ENCODE measurements at places on chromosomes 4 and X.

DNA sequence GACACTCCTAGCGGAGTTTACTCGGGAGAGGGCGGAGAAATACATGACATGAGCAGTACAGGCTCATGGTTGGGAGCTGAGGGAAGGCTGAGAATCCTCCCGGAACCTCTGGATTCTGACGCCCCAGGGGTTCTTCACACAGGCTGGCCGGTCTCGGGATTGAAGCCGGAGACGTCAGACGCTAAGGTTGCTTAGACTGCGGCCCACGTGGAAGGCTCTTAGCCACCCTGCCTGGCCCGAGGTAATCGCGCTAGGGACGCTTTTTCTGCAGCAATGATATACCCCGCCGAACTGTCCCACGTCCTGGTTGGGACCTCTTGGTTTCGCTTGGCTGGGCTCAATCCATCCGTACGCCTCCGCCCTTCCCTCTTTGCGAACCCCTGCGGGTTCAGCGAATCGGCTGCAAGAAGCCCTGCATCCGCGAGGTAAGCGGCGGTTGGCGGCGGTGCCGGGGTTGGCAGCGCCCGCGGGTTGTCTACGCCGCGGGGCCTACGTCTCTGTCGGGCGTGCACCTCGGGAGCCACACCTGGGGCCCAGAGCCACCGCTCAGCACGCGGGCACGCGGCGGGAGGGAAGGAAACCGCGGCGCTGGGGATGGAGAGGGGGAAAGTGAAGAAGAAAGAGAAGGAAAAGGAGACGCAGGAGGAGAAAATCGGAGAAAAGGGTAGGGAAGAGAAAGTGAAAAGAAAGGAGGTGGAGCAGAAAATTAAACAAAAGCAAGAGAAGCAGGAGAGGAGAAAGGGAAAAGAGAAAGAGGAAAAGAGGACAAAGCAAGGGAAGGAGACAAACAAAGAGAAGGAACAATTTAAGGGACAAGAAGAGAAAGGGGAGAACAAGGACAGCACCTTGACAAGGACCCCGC is at the start of gene ARL9:
Gene ARL9, plus strand, starts transcription at position 523 of the 862 bp plus-strand sequence. Its CDS starts 72 bp downstream, at position 595.
- peak; percentile 43 for DNase-seq

DNA sequence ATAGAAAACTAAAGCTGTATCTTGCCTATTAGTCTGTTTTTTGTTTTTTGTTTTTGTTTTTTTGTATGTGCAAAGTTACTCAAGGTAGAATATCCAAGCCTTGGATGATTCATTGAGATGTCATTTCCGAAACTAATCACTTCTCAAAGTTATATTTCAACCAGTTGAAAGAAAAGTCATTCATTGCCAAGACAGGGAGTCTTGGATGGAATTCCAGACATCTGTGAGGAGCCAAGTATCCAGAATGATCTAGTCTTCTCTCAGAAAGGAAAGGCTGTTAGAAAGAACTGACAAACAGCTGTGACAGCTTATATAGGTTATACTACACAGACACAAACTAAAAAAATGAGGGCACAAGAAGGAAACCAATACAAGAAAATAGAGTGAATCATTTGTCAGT is 141.1 kb upstream of the NDST3 start:
- no peak for DNase-seq

- no peak for DNase-seq
Observed at GRCh38 chr4:155564086-155564485, 102.6 kb upstream of the GUCY1A1 start.

DNA sequence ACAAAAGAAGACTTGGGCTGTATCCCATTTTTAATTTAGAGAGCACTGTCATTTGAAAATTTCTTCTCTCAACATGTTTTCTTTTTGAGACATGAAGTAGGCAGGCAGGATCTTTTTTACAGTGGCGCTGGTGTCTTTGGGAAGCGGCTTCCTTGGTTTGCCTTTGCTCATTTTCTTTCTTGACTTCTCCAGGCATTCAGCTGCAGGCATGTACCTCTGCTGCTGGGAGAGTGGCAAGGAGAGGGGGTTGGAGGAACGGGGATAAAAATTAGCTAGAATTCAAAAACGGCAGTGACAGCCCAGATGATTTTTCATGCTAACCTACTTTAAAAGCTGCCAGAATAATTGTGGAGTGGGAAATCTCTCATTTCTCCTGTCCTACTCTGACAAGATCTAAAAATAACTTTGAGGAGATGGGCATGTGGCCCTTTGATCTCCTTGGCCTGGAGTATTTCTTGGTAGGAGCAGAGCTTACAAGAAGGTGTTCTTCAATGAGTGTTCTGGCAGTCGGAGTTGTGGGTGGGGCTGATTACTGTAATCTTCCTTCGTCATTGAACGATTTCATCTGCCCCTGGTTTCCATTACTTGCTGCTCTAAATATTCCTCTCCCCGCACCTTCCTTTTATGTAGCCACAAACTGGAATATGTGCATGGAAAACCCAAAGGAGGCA is 54.8 kb downstream of the TBL1X start:
- no peak for DNase-seq

DNA sequence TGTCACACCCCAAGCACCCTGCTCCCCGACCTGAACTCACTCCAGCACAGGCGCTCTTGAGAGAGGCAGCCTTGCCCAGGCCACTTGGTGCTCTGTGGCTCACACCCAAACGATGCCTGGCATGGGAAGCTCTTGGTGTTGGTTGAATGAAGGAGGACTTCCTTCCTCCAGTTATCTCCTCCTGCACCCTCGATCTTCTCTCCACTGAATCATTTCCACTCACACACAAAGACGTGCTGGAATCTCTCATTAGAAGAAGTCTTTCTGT is 90.5 kb upstream of the TRIM2 start:
- no peak for DNase-seq

DNA sequence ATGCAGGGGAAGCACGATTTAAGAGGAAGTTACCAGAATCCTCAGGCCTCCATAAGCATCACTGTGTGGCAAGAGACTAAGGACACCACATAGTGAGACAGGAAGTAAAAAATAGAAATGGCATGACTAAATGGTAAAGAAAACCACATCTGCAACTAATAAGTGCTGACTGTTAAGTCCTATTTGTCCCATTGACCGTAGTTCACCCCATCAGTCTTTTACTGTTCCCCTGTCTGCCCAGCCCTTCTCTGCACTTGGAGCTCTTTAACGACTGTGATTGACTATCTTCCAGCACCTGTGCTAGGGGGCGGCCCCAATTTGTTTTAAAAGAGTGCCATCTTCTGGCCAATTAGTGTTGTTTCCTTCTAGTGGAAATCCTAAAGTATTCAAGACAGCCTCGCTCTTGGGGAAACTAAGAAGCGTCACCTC is 94.2 kb downstream of the MAOA start:
- DNase-seq: peak; percentile 80

- DNase-seq: no peak
Observed at GRCh38 chr4:128305942-128306341, 18.3 kb upstream of the PGRMC2 start.

GRCh38 chr4:87339440-87339839 is 16.8 kb upstream of the HSD17B13 start:
- DNase-seq: no peak

DNA sequence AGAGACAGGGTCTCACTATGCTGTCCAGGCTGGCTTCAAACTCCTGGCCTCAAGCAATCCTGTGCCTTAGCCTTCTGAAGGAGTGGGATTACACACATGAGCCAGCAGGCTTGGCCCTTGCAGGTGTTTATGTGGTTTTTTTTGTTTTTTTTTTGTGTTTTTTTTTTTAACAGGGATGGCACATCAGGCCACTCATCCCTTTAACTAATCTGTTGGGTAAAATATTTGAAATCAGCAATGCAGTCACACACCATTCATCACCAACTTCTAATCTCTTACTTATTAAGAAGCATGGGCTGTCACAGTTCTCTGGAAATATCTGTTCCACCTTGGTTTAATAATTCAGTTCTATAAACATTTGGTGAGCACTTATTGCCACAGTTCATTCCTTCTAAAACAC is 12.3 kb downstream of the CCDC160 start:
- no peak for DNase-seq

DNA sequence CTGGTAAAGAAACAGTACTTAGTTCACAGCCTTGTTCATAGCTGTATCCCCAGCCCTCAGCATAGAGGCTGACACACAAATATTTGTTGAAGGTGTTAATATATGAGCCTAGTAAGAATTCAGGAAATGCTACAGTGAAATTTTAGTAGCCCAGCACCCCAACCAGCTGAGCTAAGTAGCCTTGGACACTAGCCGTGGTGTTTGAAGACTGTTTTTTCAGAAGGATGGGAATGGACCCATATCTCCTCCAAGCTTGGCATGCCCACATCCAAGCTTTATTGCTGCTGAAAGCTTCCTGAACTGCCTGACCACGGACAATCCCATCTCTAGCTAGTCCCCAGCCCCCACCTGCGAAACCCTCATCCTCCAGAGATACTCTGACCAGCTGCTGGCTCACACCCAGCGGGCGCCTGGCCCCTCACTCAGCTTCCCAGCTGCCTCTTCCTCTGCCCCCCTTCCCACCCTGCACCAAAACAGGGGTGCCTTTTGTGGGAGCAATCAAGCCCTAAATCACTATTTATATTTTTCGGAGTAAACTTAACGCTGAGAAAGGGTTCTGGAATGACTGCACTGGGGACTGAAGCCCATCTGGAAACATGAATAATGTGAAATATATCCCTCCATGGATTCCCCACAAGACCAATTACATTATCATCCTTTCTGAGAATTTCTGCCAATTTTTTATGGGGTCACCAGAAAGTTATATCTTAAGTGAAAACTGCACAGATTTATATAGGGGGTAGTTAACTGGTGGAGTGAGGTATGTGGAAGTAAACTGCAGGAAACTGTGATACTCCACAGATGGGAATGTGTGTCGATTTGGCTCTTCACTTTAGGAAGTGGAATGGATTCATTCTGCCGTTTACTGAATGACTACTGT is 41.1 kb upstream of the CBR4 start:
- DNase-seq: no peak

DNA sequence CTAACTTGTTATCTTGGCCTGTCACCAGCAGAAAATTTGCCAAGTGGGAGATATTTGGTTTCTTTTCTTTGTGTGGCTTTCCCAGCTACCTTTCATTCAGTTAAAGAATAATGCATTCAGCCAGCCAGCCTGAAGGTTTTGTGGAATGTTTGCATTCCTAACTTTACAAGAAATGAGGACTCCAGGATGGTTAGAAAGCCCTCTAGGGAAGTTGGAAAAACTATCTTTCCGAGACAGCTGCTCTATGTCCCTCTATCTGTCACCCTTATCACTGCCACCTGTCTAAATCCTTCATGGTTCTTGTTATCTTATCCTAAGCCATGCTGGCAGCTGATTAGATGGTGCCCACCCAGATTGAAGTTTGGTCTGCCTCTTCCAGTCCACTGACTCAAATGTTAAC is 384.2 kb downstream of the SH3BGRL start:
- no peak for DNase-seq

- DNase-seq: peak; percentile 69
Observed at GRCh38 chr4:11805842-11806241, 377.1 kb upstream of the HS3ST1 start.

DNA sequence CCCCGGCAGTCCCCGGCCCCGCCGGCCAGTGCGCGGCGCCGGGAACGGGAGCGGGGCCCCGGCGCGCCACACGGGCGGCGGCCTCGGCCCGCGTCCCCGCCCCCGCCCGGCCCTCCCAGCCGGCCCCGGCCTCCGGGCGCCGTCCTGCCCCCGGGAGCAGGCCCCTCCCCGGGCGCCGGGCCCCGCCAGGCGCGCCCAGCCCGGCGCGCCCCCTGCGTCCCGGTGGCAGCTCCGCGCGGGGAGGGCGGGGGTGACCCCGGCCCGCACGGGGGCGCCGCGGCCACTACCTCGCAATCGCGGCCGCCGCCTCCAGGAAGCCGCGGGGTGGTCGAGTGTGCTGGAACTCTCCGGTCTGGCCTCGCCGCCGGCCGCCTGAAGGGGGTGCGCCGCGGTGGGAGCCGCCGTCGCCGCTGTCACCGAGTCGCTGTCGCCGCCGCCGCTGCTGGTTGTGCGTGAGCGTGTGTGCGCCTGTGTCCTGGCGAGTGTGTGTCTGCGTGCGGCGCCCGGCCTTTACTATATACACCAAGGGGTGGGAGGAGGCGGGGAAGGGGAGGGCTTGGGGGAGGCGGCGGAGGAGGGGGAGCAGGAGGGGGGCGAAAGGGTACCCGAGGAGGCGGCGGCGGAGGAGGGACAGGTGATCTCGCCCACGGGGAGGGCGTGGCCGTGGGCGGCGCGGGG is at the start of gene RAI2:
Gene RAI2, minus strand, starts transcription at position 488 of the 678 bp plus-strand sequence. CDS start 59,288 bp downstream, outside the sequence.
- no peak for DNase-seq

DNA sequence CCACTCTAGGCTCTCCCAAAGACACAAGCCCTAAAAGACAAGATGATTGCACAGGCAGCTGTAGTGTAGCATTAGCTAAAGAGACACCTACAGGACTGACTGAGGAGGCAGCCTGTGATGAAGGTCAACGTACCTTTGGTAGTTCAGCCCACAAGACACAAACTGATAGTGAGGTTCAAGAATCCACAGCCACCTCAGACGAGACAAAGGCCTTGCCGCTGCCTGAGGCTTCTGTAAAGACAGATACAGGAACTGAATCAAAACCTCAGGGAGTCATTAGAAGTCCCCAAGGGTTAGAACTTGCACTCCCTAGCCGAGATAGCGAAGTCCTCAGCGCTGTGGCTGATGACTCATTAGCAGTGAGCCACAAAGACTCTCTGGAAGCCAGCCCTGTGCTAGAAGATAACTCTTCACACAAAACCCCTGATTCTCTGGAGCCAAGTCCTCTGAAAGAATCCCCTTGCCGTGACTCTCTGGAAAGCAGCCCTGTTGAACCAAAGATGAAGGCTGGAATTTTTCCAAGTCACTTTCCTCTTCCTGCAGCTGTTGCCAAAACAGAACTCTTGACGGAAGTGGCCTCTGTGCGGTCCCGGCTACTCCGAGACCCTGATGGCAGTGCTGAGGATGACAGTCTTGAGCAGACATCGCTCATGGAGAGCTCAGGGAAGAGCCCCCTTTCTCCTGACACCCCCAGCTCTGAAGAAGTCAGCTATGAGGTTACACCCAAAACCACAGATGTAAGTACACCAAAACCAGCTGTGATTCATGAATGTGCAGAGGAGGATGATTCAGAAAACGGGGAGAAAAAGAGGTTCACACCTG is 306.3 kb downstream of the ANK2 start:
- peak; percentile 47 for DNase-seq

DNA sequence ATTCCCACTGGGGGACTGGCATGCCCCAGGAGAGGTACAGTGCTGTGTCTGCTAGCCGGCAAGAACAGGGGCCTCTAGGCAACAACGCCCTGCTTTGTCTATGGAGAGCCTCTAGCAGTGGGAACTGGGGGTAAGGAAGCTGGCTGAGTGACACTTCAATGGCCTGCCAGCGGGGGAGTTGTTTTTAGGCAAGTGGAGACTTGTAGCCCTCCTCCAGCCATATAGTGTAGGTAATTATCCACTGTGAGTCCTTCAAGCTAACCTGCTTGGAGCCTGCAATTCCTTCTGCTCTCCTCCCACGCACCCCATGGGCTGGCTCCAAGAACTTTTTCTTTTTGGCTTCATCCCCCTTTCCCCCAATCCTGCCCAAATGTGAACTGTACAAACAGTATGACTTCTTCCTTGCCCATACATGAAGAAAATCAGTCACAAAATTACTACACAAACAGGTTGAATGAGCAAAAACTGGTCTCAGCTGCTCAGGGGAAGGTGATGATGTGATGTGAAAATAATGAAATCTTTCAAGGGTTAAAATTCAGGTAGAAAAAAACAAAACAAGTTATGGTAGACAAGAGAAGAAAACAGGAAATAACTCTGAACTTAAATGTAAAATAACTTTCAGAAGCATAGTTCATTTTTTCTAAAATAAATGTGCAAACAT is 33.1 kb downstream of the LEF1 start:
- no peak for DNase-seq

All from inflammatory macrophage treated with lipopolysaccharide for 4 hours (primary cell).